Stimulated activated CD4-positive, alpha-beta T cell treated with anti-CD3 and anti-CD28 coated beads, Interleukin-15, amount 100 ng/mL, for 1 hour (primary cell): ENCODE measurements at places on chromosomes 6 and 20.

- DNase-seq, result no peak
Measured at GRCh38 chr6:44696099-44696498, 308.6 kb downstream of the CDC5L start.

GRCh38 chr20:23116311-23117089 lies 30.4 kb upstream of the CD93 start:
- DNase-seq, result no peak

- DNase-seq, result no peak
Measured at GRCh38 chr6:109457562-109457996, 2.0 kb upstream of the MICAL1 start.

- DNase-seq, result no peak
Measured at GRCh38 chr6:122042960-122043735, 356.3 kb upstream of the HSF2 start.

DNA sequence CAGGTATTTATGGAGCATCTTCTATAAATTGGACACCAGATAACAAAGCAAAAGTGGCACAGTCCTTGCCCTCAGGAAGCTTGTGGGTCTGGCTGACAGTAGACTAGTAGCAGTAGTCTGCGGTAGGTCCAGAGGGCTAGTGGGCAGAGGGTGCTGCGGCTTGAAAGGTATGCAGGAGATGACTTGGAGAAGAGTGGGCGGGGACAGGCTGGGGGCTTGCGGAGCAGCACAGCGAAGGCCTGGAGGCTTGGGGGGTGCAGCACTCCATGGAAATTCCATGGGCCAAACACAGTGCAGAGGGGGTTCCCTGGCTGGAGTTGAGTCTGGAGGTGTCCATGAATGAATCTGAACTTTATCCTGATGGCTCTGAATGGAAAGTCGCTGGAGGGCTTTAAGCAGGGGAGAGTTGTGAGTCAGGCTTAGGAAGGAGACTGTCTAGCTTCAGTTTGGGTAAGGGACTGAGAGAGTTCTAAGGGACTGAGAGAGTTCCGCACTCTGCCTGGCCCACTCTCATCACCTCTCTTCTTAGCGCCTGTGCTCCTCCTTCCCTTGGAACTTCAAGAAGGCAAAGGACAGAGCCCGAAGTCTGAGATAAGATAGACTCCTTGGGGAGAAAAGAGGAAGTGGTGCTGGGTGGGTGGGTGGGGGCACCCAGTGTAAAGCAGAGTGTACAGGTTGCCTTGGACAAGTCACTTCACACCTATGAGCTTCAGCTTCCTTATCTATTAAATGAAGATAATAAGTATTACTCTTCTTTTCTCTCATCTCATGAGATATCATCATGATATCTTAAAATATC lies 8.8 kb downstream of the PKIG start:
- no peak for DNase-seq

DNA sequence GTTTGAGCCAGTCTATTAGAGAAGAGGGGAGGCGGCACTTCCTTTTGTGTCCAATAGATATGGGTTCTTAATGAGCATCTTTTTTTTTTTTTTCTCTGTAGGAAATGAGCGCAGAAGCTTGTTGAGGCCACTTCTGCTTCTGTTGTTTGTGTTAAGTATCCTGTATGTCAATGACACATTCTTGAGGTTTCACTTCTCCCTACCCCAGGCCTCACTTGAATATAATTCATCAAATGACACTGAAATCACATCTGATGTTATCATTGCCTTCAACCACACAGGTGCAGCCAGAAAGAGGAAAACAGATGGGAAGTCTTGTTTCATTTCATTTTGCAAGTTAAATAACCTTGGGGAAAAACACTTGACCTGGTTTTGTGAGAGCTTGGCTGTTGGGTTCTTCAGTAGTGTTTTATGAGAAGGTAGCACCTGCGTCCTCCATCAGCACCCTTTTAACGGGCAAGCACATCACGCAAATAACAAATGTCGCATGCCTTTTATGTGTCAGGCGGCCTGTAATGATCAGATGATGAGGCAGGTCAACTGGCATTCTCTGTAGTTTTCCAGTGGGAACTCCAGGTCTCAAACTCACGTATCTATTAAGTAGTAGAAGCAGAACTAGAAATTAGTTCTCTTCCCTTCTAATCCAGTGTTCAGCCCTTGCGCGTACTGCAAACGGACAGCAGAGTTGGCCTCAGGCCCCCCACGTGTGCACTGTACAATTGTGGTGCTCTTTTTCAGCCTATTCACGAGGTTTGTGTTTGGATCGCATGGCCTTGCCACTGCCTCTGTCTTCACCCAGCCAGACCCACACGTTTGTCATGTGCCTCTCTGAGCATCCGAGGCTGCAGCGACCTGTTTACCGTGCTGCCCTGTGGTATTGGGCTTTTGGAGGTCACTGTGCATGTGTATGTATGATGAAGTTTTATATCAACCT lies 23.5 kb downstream of the PLEKHG1 start:
- DNase-seq, result no peak

DNA sequence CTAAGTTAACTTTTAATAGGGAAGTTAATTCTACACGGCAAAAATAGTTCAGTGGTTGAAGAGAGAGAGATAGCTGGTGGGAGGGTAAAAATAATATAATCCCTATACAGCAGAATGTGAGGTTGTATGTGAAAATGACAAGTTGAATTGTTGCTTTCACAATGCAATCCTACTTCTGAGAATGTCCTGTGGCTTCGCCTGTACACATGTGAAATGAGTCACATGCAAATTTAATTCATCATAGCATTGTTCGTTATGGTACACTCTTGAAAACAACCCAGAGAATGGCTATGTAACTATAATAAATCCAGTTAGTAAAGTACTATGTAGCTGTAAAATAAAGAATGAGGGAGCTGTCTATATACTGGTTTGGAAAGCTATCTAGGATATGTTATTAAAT lies 46.0 kb upstream of the HINT3 start:
- DNase-seq, result no peak

DNA sequence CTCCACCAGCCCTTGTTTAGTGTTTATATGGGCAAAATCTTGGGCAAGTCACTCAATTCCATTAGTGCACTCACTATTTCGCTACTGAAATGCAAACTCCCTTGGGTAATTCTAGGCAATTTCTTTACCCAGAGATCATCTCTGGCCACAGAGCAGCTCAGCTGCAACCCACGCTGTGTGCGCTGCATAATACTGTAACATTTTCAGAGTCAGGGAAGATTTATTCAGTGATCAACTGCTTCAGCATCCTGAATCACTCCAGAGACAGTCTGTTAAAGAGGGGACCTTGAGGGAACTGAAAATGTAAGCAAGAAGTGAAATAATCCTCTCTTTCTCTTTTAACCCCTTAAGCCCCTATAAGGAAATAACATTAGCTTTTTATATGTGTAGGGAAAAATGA lies 189.6 kb upstream of the FBXL4 start:
- DNase-seq, result no peak

DNA sequence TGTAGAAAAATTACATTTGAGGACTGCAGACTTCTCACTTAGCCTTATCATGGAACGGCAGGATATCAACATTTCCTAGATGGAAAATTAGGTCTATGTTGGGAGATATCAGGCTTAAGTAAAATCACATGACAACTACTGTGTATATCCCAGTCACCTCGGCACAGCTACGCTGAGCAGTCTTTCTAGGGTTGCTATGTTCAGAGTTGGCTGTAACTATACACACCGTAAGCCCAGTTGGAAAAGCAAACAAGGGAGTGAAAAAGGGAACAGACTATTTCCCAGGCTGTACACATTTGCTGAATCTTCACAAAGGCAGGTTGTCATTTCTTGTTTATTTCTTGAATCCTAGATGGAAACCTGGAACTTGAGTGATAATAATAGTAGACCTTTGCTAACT lies 80.7 kb upstream of the PTPRK start:
- DNase-seq, result no peak

- DNase-seq, result no peak
Measured at GRCh38 chr6:45513213-45513618, 135.5 kb upstream of the SUPT3H start.

GRCh38 chr20:5779071-5779900 lies 29.1 kb downstream of the SHLD1 start:
- DNase-seq, result no peak

GRCh38 chr6:44132476-44132875 lies 5.1 kb downstream of the TMEM63B start:
- no peak for DNase-seq

GRCh38 chr6:158056355-158056754 lies 74.7 kb downstream of the SYNJ2 start:
- no peak for DNase-seq

DNA sequence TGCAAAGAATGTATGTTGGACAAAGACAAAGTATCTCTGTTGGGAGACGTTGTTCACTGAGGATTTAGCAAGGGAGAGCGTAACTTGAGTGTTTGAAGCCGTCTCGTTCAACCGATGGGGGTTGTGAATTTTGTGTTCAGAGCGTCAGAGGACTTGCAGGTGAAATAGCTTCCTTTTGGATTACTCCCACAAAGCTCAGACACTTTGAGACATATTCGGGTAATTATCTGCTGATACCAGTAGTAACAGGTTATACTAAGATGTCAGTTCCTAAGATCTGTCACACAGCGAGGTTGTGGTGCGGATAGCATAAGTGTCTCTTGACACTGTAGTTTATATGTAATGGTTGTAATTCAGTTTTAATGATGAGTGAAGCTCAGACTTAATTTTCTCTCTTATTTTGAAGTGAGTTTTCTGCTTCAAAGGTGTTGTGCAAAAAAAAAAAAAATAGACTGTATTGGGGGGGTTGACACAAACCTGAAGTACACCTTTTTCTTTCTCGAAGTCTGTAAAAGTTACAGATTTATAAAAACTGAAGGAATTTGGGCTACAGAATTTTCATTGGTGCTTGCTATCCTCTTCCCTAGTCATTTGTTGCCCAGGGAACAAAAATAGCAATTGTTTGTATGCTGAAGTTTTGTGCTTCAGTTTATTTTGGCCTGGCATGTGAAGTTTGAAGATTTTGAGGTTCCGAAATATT lies 1.7 kb downstream of the ASXL1 start:
- DNase-seq, result no peak

DNA sequence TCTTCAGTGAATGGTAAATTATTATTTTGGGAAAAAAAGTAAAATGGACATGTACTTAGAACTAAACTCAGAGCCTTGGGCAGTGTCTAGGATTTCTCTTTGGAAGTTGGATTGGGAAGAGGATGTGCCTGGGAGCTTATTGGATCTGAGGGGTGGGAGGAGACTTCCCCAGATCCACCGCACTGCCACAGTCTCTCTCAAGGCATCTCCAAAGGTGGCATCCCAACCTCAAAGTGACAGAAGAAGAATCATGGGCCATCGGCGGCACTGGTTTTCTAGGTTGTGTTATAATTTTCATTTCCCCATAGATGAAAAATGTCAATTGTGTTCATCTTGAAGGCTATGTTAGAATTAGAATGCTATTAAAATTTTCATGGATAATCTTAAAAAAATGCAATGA lies 66.8 kb upstream of the CD93 start:
- no peak for DNase-seq

DNA sequence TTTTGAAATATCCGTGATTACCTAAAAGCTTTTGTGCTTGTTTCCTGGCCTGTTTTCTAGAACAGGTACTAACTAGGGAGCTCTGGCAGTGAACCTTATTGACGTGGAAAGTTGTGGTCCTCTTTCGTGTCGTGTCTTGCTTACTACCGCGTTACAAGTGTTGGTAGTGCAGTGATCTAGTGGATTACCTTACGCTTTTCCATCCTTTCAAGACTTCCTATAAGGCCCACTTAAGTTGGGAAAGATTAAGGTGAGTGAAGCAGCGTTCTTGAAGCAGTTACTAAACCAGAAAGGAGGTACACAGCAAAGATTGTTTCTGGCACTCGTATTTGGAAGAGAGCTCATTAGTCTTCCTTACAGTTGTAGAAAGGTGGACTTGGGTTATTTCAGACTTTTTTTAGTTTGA lies 1.9 kb downstream of the PNRC1 start:
- no peak for DNase-seq

GRCh38 chr6:81751388-81752083 lies 945 bp downstream of the TENT5A start:
- no peak for DNase-seq

DNA sequence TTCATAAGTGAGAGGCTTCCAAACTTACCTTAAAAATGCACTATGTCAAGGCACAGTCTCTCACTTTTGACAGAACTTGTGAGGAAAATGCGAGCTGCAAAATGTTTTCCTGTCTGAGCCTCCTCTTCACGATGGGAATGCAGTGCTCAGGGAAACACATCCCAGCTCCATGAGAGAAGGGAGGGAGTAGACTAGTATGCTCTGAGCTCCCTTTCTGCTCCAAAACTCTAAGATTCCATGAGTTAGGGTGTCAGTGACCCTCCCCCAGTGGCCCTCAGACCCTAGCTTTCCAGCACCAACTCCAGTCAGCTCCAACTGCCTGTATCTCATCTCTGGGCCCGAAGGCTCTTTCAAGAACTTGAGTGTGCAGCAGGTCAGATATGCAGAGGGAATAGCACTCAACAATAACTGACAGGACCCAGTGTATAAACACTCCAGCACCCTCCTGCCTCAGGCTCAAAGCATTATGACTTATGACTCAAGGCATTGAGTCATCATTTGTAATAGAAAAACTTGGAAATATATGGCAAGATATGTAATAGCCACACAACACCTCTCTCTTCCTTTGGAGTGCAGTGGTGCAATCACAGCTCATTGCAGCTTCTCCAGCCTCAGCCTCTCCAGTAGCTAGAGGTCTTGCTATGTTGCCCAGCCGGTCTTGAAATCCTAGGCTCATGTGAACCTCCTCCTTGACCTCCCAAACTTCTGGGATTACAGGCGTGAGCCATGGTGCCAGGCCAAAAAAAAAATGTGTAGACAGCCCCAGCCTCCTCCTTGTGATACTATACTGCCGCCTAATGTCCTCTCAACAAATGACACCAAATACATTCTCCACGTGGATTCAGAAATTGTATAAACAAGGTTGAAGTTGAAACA lies 16.7 kb upstream of the ENTPD6 start:
- DNase-seq, result no peak

DNA sequence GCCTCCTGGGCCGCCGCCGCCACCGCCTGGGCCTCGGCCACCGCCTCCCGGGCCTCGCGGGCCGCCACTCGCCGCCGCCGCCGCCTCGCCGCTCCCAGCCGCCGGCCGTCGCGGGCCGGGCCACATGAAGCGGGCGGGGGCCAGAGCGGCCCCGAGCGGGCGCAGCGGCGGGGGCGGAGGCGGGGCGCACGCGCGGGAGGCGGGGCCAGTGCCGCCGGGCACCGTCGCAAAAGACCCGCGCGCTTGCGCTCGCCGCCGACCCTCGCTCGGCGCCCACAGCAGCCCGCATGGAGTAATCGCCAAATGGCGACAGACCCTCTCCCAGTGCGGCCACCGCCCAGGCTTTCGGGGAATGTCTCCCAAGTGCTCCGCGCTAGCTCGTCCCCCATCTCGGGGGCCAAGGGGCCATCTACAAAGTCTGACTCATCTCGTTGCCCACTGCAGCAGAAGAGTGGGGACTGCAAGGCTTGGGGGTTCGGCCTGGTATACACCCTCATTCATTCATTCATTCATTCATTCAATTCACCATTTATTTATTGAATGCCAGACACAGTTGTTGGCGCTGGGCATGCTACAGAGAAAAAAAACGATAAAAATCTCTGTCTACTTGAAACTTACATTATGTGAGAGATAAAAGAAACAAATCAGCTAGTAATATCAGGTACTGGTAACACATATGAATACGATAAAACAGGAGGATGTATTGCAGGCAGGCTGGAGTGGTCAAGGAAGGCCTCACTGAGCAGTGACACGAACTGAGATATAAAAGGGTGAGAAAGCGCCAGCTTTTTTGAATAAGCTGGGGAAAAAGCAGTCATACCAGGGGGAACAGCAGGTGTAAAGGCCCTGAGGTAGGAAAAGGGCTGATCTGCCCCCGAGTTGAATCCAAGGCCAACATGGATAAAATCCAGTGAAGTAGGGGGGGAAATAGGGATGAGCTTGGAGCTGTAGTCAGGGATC lies at the start of gene B4GALT5:
Gene B4GALT5 (minus strand): TSS at position 126 of the 960 bp plus-strand sequence. CDS start 188 bp downstream, outside the sequence.
- peak; percentile 26 for DNase-seq
